ENCODE measurements at places on chromosomes 4 and X.

GRCh38 chr4:55435141-55435841, 39.5 kb downstream of the TMEM165 start:
- no peak for DNase-seq

- DNase-seq: no peak
These were observed 408.8 kb upstream of the F9 start for GRCh38 chrX:139121616-139122286.

DNA sequence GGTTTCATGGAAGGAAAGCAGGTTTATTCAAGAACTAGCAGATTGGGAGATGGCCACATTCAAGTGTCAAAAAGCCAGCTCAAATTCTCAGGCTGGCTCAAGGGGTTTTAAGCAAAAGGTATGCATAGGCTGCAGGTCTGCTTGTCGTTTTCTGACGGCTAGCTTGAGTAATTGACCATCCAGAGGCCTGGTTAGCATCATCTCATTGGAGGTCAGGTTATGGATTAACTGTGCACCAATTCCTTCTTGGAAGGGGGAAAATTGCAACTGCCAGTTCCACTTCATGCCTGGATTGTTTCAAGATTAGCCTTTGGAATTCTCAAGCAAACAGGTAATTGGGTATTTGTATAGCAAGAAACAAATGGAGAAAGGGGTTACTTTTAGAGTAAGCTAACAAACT, 62.1 kb downstream of the FUNDC1 start:
- DNase-seq: no peak

- no peak for DNase-seq
These were observed 120.9 kb upstream of the NOCT start for GRCh38 chr4:138894709-138895108.

DNA sequence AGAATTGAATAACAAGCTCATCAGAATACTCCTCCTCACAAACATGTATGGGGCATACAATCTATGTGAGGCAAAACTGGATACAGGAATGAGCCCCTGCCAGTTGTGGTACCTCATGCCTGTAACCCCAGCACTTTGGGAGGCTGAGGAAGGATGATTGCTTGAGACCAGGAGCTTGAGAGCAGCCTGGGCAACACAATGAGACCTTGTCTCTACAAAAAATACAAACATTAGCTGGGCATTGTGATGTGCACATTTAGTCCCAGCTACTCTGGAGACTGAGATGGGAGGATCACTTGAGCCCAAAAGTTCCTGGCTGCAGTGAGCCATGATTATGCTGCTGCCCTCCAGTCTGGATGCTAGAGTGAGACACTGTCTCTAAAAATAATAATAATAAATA, 611.0 kb downstream of the NLGN4X start:
- DNase-seq: no peak

GRCh38 chr4:41413670-41414411, 124.1 kb upstream of the LIMCH1 start:
- no peak for DNase-seq

DNA sequence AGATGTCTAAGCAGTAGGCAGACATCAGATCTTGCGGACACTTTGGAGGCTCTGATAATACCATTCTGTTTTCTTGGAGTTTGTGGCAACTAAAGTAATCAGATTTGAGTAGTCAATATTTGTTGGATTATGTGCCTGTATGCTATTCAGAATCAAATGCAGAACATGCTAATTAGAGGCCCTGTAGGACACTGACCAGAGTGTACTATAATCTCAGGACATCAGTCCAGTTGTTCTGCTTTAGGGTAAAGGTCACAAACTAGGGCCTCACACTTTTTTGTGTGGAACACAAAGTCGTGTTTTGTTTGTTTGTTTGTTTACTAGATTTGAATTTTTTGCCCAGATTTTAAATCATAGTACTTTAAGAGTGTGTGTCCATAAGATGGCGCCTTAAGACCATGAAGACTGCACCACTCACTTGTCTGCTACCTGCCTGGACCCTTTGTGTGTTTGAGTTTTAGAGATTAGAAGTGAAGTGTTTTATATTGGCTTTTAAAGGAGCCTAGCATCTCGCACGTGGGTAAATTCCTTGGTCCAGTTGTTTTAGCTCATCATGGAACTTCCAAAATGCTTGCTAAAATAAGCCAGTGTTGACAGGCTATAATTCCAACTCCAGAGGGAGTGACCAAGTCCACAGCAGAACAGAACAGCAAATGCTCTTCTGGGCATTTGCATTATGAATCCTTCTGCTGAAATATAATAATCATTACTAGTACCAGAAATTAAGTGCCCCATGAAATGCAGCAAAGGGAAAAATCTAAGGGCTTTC, 34.7 kb downstream of the IL13RA1 start:
- DNase-seq: no peak

DNA sequence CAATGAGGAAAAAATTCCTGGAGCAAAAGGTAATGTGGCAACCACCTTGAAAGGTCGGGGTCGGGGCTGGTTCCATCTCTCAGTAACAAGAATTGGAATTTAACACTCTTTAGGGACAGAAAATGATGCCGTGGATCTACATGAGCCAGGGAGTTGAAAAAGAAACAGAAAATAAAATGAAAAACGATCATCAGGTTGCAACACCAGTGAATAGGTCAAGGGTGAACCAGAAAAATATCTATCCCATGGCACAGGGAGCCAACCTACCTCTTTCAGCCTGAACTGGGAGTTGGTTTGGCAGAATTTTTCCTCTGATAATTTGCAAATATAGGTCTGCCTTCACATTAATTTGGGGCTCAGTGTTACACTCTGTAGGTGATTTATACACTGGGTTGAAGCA, 93.7 kb downstream of the C4orf33 start:
- no peak for DNase-seq

GRCh38 chr4:184294606-184295133, 77.0 kb upstream of the ENPP6 start:
- peak; percentile 18 for DNase-seq

GRCh38 chr4:54971474-54971950, 153.9 kb downstream of the KDR start:
- no peak for DNase-seq

DNA sequence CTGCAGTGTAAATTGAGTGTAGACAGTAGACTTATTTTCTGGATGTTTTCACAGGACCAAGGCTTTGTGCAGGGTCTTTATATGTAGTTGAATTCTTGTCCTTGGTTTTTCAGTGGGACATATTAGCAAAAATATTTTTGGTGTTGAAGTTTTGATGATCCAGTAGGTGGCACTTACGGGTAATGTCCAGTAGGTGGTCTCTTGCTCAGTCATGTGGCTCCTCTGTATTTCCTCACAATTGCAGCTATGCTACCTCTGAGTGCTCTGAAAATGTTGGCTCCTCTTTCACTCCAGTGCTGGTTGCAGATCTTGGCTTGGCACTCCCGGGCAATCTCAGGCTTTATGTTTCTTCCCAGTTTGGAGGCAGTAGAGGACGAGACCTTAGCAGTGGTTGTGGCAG, 419.8 kb upstream of the AMOT start:
- no peak for DNase-seq

DNA sequence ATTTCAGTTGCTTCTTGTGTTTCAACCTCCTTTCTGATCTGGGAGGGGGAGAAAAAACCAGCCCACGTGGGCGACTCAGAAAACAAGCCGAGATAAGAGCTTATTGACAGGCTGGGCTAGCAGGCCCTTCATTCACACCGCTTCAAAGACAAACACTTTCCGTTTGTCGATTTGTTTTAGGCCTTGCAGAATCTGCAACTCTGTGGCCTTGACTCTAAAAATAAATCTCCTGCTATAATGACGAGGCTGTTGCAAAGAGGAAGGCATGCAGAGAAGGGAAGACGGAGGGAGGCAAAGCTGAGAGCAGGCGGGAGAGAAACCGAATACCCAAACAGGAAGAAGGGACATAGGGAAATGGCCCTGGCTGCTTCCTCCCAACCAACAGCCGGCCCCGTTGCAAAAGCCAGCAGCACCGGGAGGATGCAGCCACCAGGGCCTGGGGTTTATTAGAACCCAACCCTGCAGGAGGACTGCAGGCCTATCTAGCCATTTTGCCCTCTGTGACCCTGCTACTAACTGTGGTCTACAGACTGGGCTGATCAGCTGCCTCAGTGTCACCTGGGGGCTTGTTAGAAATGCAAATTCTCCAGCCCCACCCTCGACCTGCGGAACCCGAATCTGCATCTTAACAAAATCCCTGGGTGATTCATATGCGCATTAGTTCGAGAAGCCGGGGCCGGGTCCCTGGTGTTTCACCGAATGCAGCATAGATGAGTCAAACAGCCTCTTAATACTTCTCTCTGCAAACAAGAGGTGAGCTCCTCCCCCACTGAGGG, 325.5 kb downstream of the BCOR start:
- peak; percentile 64 for DNase-seq

DNA sequence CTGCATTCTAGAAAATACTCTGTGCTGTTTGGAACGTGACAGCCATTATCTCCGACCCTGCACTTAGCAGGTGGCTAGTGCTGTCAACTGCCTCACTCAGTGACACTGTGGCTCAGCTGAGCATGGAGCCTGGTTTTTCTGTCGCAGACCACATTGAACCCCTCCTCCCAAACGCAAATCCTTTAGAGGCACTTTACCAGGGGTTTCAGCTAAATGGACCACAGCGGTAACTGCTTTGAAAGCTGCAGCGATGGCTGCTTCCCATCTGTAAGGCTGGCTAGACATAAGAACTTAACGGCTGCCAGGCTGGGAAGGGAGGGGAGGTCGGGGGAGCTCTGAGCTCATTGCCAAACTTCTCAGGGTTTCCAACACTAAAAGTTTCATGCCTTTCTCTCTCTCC, 8.1 kb downstream of the SLC34A2 start:
- DNase-seq: no peak

- DNase-seq: no peak
These were observed 17.5 kb downstream of the FABP2 start for GRCh38 chr4:119304431-119304830.

DNA sequence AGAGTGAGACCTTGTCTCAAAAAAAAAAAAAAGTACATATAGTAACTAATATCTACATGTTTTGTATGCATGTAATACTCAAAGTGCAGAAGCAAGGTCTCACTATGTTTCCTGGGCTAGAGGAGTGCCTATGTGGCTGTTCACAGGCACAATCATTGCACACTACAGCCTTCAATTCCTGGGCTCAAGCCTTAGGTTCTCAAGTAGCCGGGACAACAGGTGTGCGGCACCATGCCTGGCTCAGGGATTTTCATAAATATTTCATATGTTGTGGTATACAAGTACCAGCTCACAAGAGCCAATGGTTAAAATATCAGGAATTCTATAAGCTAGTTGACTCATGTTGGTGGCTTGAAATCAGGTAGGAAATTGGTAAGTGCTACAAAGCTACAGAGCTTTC, 94.8 kb downstream of the LARP7 start:
- no peak for DNase-seq

- no peak for DNase-seq
These were observed 28.9 kb downstream of the STARD8 start for GRCh38 chrX:68676335-68676734.
